Activated T-helper 1 cell treated with Interleukin-2 at 50 U/mL for 16 hours (primary cell): ENCODE measurements at places on chromosomes 2 and 18.

DNA sequence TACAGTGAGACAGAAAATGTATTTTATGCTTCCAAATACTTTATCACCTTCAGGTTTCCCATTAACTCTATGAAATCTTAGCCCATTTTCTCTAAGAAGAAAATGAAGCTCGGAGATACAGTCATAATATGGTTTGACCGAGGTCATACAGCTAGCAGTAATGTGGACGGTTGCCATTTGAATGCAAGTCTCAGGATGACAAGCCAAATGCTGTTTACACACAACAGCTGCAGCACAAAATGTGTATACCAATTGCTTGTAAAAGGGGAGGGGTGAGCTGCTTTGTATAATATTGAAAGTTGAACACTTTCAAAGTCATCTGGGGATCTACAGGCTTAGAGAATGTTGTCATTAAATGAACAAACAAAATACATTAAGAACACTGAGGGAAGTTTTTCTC lies 93.8 kb upstream of the FSIP2 start:
- DNase-seq = no peak

- DNase-seq = no peak
Measured at GRCh38 chr2:31812051-31812798, 198.6 kb downstream of the MEMO1 start.

- no peak for DNase-seq
Measured at GRCh38 chr2:57885742-57886141, 160.9 kb upstream of the VRK2 start.

DNA sequence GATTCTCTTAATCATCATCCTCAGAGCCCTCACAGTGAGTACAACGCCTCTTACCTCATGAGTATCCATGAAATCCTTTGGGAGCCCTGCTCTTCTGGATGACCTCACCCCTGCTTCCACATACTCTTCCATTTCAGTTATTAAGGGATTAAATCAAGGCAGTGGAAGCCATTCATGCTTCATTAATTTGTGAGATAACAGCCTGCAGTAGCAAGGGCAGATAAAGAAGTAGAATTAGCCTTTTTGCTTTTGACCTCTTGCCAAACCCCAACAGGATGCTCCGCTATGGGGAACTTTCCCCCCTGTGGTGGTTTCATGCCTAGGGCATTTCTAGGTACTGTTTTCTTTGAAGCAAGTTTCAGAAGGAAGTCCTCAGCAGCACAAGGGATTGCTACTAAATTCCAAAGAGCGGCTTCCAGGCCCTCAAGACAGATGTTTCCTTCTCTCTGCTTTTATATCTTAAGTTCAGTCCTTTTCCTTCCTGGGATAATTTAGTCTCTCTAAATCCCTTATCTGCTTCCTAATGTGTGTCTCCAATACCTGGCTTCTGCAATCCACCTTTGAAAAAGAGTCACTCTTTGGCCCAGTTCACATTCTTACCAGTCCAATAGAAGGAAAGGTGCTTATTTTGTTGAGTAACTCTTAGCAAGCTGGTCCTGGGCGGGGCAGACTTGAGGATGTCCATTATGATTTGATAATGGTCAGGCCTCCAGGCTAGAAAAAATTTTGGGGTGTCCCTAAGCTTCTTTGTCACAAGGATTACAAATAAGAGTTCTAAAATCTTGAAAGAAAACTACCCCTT lies 76.9 kb downstream of the MYO1B start:
- no peak for DNase-seq

- no peak for DNase-seq
Measured at GRCh38 chr2:233385489-233386044, 31.3 kb downstream of the DGKD start.

DNA sequence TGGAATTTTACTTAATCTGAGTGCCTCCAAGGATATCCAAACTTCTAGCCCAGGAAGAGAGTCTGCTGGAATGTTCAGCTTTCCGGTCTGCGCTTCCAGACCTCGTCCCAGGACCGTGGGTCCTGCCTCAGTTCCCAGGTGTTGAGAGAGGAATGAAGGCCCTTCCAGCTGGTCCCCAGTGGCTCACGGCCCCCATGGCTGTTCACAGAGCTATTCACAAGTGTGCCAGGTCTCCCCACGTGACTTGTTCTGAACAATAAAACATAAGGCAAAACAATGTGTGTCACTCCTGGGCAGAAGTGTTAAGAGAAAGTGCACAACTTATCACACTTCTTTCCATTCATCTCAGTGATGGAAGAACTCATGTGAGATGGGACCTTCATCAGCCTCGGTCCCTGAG lies 20.1 kb upstream of the TEX51 start:
- DNase-seq = no peak

GRCh38 chr18:76488190-76488589 lies 6.9 kb downstream of the ZNF516 start:
- DNase-seq = no peak

GRCh38 chr18:79490626-79491041 lies 94.9 kb downstream of the NFATC1 start:
- DNase-seq = no peak

DNA sequence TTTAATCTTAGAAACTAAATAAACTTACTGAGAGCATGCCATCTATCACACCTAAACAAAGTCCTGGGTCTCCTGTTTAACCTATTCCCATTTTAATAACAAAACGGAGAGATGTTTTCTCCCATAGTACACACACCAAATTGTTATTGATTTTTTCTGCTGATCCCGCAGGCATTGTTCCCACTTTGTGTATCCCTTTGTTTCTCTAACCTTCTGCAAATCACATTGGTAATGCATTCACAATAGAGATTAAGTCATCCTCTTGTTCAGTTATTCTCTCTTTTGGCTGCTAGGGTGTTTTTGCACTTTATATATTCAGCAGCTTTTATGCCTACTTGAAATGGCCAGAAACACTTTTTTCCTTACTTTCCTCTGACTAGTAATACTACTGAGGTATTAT lies 1071.9 kb upstream of the CDH2 start:
- DNase-seq = no peak

- DNase-seq = no peak
Measured at GRCh38 chr2:69013142-69013839, at the start of gene ANTXR1. Gene ANTXR1, plus strand, starts transcription at chr2:69013179. Its CDS starts 321 bp downstream, at chr2:69013500.

GRCh38 chr2:4762951-4763376 lies 929.2 kb upstream of the SOX11 start:
- DNase-seq = no peak

DNA sequence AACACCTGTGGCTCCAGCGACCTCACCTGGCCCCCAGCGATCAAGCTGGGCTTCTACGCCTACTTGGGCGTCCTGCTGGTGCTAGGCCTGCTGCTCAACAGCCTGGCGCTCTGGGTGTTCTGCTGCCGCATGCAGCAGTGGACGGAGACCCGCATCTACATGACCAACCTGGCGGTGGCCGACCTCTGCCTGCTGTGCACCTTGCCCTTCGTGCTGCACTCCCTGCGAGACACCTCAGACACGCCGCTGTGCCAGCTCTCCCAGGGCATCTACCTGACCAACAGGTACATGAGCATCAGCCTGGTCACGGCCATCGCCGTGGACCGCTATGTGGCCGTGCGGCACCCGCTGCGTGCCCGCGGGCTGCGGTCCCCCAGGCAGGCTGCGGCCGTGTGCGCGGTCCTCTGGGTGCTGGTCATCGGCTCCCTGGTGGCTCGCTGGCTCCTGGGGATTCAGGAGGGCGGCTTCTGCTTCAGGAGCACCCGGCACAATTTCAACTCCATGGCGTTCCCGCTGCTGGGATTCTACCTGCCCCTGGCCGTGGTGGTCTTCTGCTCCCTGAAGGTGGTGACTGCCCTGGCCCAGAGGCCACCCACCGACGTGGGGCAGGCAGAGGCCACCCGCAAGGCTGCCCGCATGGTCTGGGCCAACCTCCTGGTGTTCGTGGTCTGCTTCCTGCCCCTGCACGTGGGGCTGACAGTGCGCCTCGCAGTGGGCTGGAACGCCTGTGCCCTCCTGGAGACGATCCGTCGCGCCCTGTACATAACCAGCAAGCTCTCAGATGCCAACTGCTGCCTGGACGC lies 4.9 kb downstream of the GPR35 start:
- no peak for DNase-seq

- no peak for DNase-seq
Measured at GRCh38 chr2:62687636-62688035, 17.9 kb upstream of the EHBP1 start.

DNA sequence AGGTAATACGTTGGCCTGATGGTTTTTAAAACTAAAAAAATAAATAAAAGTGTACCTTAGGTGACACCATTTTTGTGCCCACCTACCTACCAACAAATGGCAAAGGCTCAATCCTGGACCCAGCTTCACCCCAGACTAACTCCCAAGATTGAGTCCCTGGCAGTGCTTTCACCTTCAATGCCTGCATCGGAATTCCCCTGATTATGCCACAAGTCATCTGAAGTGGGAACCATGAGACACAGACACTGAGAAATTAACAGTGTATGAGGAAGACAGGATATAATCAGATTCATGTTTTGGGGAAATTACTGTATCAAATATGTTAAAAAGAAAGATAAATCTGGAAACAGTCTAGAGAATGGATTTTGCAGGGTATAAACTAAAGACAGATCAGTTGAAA lies 41.6 kb downstream of the ZBTB14 start:
- no peak for DNase-seq

- no peak for DNase-seq
Measured at GRCh38 chr2:43360137-43360536, 133.7 kb upstream of the ZFP36L2 start.

- DNase-seq = no peak
Measured at GRCh38 chr2:18001671-18002070, 123.2 kb downstream of the KCNS3 start.

DNA sequence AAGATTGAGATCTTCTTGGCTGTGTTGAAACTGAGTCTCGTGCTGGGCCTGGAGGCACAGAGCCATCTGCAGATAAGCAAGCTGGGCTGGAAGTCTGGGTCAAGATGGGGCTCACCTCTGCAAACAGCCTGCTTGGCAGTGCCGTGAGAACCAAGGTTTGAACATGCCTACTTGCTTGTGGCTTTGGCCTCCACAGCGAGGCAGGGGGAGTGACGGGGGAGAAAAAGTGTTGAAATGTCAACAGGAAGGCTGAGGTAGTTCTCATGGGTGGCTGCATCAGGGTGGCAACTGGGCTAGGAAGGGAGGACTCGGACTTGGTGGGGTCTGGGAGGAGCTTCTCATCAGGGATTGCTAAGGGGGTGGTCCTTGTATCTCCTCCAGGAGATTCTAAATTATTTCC lies 99.7 kb downstream of the THNSL2 start:
- no peak for DNase-seq

DNA sequence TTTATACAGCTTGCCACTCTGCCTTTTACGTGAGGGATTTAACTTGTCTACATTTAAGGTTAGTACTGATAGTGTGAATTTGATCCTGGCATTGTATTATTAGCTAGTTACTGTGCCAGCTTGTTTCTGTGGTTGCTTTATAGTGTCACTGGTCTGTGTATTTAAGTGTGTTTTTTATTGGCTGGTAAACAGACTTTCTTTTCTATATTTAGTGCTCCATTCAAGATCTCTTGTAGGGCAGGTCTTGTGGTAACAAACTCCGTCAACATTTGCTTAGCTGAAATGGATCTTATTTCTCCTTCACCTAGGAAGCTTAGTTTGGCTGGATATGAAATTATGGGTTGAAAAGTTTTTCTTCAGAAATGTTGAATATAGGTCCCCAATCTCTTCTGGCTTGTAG lies 1971.0 kb upstream of the LRRTM1 start:
- no peak for DNase-seq

GRCh38 chr2:168566974-168567665 lies 111.0 kb downstream of the CERS6 start:
- no peak for DNase-seq

GRCh38 chr2:188129677-188130076 lies 162.0 kb upstream of the GULP1 start:
- DNase-seq = no peak

DNA sequence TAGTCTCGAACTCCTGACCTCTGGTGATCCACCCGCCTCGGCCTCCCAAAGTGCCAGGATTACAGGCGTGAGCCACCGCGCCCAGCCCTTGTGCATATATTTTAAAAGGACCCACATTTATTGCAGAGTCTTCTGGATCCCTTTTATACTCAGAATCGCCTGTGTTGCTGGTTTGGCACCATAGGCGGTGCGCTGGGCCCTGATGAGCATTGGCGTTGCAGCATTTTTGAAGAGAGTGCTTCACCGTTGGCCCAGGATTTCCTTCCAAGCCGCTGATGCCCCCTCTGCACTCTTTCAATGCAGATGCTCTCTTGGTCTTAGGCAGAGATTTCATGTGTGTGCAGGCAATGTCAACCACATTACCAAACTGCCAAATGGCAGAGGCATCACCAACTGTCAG lies 13.5 kb upstream of the TFCP2L1 start:
- DNase-seq = no peak

- DNase-seq = no peak
Measured at GRCh38 chr2:121021685-121022084, 263.3 kb downstream of the TFCP2L1 start.

GRCh38 chr2:159960414-159960813 lies 102.0 kb downstream of the PLA2R1 start:
- no peak for DNase-seq

DNA sequence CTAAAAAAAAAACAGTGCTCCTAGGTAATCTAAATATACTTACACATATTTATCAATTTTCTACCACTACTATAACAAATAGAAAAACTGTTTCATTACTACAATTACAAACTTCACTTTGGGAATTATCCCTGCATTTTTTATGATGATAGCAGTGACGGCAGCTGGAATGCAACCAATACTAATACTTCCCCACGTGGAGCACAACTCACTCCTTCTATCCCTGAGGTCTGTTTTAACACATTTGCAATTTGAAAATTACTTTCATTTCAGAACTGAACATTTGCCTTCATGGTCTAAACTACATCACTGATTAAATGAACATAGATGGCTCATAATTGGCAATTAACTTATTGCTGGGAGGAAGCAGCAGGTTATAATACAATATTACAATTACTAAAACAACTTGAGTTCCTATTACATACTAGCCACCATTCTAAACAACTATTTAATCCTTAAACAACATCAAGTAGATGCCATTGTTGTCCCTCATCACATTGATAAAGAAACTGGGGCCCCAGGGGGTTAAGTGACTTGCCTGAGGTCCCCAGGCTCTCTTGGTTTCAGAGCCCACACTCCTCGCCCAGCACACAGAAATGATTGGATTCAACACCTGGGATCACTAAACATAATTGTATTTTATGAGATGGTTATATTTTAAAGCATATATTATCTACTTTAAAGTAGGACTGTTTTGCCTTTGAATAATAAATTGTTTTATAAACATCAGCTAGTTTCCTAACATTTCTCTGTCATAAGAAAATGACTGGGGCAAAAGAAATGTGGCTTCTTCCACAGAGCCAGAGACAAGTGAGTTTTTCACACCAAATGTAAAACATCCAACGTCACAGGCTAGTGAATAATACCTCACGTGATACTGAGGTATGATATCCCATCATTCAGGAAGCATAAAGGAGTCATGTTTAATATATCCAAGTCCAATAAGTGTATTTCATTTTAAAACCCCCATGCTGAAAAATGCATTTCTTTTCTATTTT lies 6.2 kb downstream of the COLEC12 start:
- no peak for DNase-seq

DNA sequence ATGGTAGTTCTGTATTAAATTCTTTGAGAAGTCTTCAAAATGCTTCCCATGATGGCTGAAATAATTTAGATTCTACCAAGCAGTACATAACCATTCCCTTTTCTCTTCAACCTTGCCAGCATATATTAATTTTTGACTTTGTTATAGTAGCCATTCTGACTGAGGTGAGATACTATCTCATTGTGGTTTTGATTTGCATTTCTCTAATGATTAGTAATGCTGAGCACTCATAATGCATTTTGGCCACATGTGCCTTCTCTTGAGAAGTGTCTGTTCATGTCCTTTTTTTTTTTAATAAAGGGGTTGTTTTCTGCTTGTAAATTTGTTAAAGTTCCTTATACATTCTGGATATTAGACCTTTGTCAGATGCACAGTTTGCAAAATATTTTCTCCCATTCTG lies 173.9 kb downstream of the CALCRL start:
- DNase-seq = no peak

GRCh38 chr2:169119851-169120250 lies 50.5 kb downstream of the DHRS9 start:
- no peak for DNase-seq
